ENCODE measurements at places on chromosomes 7 and 10.

- DNase-seq = no peak
Measured at GRCh38 chr10:1674501-1674900, 62.8 kb downstream of the ADARB2 start.

DNA sequence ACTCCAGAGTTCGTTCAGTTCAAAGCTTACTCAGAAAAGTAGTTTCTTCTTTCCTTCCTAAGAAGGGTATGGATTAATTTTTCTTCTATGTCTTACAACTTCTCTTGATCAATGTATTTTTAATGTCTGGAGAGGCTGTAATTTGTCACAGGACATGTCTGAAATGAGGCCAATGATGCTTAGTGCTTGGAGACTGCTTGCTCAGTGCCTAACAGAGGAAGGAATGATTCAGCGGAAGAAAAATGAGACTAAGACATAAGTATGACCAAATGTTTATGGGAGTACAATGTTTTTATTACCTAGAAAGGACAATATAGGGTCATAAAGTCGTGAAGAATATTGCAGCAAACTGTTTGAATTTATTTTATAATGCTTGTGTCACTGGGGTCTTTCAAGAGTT lies 43.3 kb downstream of the GPR37 start:
- no peak for DNase-seq

DNA sequence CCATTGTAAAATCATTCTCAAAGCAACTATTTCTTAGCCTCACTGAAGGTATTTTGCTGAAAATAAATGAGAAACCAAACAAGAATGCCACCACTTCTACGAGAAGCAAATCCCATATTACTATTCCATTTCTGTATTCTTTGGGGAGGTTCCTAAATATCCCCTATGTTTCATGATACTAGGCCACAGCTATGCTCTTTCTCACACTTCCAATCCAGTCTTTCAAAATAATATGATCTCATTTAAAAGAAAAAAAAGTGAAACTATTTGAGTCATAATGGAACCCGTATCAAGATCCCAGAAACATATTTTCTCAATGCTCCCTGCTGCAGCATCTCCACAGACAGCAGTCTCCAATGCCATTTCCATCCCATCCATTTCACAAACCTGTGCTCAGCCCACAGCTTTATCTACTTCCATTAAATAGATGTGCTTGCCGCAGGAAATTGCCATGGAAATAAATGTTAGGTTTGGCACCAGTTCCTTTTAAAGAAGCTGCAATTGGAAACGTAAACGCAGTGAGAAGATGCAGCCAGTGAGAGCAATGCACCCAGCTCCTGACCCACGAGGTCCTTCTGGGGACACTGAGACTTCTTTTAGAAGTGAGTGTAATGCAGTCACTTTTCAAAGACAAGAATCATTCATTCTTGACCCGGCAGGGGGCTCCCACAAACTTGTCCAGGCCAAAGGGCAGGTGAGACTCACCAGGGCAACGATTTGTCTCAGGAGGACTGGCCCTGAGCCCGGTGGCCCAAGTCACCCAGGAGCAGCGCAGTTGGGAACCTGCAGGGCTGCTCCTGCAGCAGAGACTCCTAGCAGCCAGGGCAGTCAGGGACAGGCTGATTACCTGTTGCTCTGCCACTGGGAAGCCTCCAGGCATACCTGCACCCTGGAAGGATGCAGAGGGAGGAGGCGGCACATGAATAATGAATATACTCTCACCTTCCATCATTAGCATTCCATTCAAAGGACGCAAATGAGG lies 99.6 kb downstream of the C10orf90 start:
- no peak for DNase-seq

GRCh38 chr7:128417071-128417470 lies 7.3 kb upstream of the IMPDH1 start:
- no peak for DNase-seq

GRCh38 chr7:2444476-2444875 lies 31.7 kb downstream of the GRIFIN start:
- DNase-seq = no peak

DNA sequence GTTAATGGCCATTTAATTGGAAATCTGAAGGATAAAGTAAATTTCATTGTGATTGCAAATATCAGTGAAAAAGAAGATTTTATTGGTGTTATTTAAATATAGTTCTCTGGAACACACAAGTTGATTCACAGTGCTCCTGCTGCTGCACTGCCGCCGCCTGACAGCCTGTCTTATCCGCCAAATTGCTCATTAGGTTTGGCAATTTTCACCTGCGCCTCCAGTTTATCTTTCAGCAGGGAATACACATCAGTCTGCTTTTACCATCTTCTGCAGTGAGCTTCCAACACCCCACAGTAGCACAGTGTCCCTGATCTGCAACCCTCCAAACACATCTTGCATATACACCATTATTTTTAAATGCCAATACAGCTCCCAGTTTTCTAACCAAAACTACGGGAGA lies 308.3 kb downstream of the PARD3 start:
- DNase-seq = no peak

- DNase-seq = peak; percentile 22
Measured at GRCh38 chr10:7408291-7409044, 2.4 kb downstream of the SFMBT2 start.

- peak; percentile 26 for DNase-seq
Measured at GRCh38 chr7:91247500-91247899, 16.7 kb upstream of the FZD1 start.

DNA sequence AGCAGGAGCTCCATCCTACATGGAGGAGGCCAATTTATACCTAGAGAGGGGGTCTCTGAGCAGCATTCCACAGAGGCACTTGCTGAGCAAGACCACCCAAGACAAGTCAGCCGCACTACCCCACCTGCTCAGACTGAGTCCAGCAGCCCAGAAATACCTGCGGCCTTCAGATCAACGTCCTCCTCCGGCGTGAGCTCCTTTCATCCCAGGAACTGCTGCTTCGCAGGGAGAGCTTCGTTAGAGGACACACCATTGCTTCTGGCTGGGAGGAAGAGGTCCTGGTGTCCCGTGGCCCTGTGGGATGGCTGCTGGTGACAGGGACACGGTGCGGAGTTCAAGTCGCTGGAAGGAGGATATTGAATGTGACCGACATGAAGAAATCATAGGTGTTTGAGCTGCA lies 216.9 kb upstream of the PPP2R2D start:
- no peak for DNase-seq

DNA sequence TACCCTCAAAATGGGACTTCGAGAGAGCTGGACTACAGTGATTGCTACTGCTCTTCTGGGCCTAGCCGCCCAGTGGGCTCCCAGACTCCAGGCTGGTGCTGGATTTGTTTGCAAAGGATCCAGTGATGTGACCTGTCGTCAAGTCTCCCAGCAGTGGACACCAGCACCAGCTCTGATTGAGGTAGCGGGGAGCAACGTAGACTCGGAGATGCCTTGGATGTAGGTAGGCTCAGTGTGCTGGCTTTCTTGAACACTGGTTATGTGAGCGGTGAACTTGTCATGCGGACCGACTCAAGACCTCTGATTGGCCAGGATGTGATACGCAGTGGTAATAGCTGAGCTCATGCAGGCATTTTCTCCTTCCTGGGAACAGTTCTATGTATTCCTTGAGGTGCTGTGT lies 19.4 kb downstream of the AKR1C2 start:
- DNase-seq = no peak

DNA sequence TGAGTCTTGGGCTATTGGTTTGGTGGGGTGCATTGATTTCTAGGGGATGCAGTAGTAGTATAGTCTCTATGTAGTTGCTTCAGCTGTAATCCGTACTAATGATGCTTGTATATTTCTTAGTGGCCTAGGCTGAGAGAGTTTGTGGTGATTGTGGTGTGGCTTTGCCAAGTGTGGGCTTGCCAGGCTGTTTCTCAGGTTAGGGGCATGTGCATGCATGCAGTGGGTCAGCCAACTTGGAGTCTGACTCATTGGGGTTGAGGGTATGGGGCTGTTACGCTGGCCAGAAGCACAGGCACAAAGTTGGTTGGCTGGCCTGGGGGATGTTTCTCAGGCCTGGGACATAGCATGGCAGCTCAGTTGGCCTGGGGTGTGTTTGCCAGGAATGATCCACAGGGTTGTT lies 25.7 kb upstream of the PLA2G12B start:
- no peak for DNase-seq

DNA sequence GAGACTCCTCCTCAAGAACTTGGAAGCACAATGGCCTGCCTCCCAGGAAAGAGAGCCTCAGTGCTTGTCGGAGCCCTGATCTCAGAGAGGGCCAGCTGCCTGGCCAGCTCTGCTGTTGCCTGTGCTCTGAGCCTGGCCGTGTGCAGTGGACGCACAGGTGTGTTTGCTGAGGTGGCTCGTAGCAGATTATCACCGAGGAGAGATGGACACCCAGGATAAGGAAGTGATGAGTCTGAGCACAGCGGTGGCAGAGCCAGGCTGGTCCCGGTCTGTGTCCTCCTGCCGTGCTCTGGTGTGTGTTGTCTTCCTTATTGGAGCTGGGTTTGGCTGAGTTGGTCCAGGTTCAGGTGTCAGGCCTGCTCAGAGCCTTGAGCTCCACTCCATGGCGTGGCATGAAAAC lies 208.5 kb downstream of the EBF3 start:
- DNase-seq = no peak

DNA sequence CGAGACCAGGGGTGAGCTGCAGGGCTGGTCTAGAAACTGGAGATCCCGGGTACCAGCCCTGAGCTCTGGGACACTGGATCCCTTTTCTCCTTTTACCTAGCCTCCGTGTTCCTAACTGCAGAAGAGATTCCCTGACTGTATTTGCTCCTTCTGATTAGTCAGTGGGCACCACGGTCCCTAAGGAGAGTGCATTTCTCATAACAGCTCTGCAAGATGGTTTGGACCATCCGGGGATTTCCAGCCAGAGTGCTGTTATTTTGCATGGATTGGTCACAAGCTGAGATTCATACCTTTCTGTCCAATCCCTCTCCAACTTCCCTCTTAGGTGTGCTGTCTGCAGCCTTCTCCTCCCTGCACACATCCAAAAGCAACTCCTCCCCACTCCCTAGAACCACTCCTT lies 122.6 kb downstream of the MYL10 start:
- DNase-seq = no peak

GRCh38 chr10:50345545-50345944 lies 94.2 kb upstream of the ASAH2 start:
- no peak for DNase-seq

DNA sequence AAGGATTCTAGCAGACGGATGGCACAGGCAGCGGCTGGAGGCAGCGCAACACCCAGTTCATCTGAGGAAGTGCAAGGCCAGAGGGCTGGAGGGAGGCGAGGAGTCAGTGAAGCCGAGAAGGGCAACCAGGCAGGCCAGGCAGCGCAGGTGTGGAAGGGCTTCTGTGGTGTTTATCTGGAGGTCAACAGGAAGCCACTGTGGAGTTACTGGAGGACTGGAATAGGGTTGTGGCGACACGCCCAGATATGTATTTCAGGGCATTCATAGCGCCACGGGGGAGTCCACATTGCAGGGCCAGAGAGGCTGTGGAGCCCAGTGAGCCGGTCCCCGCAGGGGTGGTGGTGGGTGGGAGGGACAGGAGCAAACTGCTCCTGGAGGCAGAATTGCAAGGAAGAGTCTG lies 150.6 kb downstream of the CDH23 start:
- DNase-seq = no peak

DNA sequence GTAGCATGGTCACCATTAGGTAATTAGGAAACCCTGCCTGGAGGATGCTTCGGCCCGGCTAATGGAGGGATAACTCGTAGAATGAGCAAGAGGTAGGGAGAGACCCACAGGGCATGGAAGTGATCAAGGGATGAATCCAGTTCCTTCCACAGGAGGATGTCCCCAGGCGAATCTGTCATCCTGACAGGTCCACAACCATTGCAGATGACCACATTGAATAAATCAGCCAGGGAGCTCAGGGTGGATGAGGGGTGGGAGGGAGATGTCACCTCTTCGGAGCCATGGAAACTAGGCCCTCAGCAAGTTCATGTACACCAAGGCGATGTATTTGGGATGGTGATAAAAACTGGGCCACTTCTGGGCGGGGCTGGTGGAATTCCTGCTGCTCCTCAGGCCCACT lies 28.5 kb downstream of the SH3PXD2A start:
- DNase-seq = no peak

DNA sequence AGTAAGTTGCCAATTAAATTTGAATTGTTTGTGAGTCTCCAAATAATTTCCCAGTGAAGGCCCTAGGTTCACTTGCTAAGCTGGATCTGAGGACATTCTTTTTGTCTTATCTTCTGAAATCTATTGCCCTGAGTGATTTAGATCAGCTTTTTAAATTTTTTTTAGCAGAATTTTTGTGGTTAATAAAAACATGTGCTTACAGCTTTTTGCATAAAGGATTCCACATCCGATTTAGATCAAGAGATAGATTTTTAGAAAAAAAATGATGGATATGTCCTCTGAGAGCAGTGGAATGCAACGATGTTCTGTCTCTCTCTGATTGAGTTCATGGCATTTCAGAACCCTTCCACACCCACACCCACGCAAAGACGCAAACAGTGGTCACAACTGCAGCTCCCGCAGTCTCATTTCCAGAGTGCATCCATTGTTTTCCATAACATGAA lies 358.8 kb downstream of the SUGCT start:
- DNase-seq = no peak

DNA sequence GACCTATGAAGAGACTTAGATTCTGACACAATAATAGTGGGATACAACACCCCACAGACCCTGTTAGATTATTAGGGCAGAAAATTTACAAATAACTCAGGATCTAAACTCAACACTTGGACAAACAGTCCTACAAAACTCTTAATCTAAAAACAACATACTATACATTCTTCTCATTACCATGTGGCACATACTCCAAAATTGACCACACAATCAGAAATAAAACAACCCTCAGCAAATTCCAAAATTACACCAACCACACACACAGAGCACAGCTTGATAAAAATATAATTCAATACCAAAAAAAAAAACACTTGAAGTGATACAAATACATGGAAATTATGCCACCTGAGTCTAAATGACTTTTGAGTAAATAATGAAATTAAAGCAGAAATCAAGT lies 7.8 kb downstream of the ZNF680 start:
- DNase-seq = no peak

GRCh38 chr10:11286261-11286852 lies 268.7 kb downstream of the CELF2 start:
- DNase-seq = no peak

DNA sequence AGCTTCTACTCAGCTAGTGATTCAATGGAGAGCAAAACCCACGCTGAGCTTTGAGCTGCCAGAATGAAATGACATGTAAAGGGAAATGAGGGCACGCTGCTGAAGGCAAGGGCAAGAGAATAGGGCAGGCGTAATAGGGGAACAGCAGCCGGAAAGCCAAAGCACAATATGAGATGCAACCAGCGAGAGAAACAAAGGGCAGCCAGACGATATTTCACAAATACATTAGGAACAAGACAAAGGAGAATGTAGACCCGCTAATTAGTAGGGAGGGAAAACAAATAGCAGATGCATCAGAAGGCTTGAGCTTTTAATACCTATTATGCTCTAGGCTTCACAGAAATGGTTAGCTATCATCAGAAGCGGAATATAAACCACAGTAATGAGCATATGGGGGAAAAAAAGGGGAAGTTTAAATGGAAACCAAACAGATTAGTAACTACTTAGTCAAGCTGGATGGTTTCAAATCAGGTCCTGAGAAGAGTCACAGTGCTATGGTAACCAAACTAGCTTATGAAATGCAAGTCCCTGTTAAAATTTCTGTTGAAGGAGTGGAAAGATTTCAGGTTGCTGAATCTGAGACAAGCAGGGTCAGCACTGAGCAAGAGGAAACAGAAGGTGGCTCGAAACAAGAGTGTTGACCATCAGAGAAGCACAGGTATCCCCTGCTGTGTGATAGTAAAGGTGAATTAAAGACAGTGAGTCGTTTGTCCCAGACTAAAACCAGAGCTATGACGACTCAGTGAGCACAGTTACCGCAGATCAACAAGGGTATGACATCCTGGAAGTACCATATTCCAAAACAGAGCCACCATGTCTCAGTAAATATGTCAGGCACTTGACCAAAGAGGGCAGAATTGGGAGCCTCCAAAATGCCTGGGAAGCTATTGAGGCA lies 496.9 kb upstream of the CELF2 start:
- no peak for DNase-seq

- no peak for DNase-seq
Measured at GRCh38 chr10:104253106-104253505, 1.6 kb upstream of the GSTO1 start.
